Activated naive CD8-positive, alpha-beta T cell treated with anti-CD3 and anti-CD28 coated beads for 36 hours (primary cell): ENCODE measurements at places on chromosomes 7 and 10.

GRCh38 chr10:93198401-93199131, 124.9 kb downstream of the CYP26A1 start:
- DNase-seq: no peak

DNA sequence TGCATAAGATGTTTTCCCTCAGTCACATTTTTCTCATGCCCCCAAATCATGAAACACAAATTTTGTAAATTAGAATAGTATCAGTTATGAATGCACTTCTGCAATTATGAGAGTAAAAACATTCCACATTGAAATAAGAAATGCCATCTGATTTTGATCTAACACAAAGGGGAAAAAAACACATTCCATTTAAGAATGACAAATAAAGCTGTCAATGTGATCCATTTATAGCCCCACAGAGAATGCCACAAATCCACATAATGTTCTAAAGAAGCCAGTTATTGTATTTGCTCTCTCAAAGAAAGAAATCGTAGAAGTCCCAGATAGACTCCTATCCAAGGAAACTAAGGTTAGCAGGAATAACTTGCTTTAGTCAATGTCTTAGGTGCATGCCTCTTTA, 48.7 kb upstream of the RHOBTB1 start:
- DNase-seq: no peak

DNA sequence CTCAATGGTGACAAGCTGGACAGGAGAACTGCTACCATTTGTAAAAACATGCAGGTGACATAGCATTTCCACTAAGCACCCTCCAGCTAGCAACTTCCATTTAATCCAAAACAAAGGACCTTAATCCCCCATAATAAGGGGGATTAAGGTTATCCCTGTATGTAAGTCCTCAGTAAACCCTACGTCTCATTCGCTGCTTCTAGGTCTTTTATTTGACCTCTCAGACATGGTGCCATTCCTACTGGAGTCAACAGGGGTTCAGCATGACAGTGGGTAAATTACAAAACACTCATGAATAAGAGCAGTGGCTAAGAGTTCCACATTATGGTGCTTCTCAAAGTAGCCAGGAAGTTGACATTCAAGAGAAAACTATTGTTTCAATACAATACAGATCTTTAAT, 121.8 kb upstream of the CAV2 start:
- DNase-seq: no peak

DNA sequence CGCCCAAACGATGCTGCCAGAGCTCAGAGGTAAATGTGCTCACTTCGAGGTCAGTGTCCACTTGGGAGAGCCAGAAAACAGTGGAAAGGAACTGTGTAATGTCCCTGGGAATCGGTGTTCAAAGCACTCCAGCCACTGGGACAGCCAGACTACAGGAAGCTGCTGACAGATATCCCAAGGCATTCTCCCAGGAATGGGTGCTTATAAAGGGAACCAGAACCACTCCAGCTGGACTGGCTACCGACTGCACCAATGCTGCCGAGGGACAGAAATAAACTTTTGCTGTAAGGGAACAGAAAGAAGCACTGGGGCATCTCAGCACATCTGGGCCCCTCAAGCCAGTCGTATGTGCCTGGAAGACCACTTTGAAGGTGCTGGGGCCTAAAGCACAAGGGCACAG, 76.7 kb downstream of the ATXN7L1 start:
- DNase-seq: no peak

GRCh38 chr10:60524541-60524940, 134.9 kb upstream of the ANK3 start:
- DNase-seq: no peak
